ENCODE measurements at places on chromosomes 6 and 20. TPM values are rescaled to one million over a fixed set of nuclear protein-coding genes. Genes with fewer than 3 reads are reported as not detected.

NKX2-2 gene
- total RNA-seq, result not detected

CST4 gene
- not detected for total RNA-seq

MYL9 gene
- 2.7 TPM for total RNA-seq

ANGPT4 gene
- total RNA-seq, result not detected

FOXS1 gene
- not detected for total RNA-seq

WASF1 gene
- 10.3 TPM for total RNA-seq

TMEM200A gene
- total RNA-seq, result not detected

C20orf173 gene
- not detected for total RNA-seq

FAM162B gene
- not detected for total RNA-seq

ZC3H12D gene
- 2.7 TPM for total RNA-seq

HLA-F gene
- 3.5 TPM for total RNA-seq

POPDC3 gene
- 0.20 TPM for total RNA-seq

CRYBG1 gene
- 21.9 TPM for total RNA-seq

GRCh38 chr20:37096415-37097041 is 731 bp upstream of the RBL1 start:
- H3K36me3 ChIP-seq, result no peaks in the 10 kb centered on the region
- H3K4me3 ChIP-seq, result peak overlapping the region; percentile 71

GRCh38 chr6:69917834-69918233 is 51.5 kb downstream of the COL19A1 start:
- no peaks in the 10 kb centered on the region for H3K4me1 ChIP-seq
- no peaks in the 10 kb centered on the region for H3K36me3 ChIP-seq
- no peak for DNase-seq

GRCh38 chr6:154234019-154234772 is 122.4 kb downstream of the IPCEF1 start:
- DNase-seq, result no peak
- H3K27me3 ChIP-seq, result peaks cover 4% of the 10 kb centered on the region
- H3K4me3 ChIP-seq, result no peak overlapping the region

GRCh38 chr6:24583463-24584381 is 62.3 kb downstream of the KIAA0319 start:
- no peak overlapping the region for H3K4me3 ChIP-seq
- no peak overlapping the region for H3K27ac ChIP-seq
- DNase-seq, result peak; percentile 71
- H3K36me3 ChIP-seq, result no peaks in the 10 kb centered on the region
- H3K4me1 ChIP-seq, result peaks cover 10% of the 10 kb centered on the region

GRCh38 chr6:42025845-42026243 is 24.5 kb upstream of the TAF8 start:
- no peak overlapping the region for H3K27ac ChIP-seq
- H3K4me3 ChIP-seq, result no peak overlapping the region
- peaks cover 13% of the 10 kb centered on the region for H3K4me1 ChIP-seq
- no peak for DNase-seq
- H3K36me3 ChIP-seq, result no peaks in the 10 kb centered on the region

DNA sequence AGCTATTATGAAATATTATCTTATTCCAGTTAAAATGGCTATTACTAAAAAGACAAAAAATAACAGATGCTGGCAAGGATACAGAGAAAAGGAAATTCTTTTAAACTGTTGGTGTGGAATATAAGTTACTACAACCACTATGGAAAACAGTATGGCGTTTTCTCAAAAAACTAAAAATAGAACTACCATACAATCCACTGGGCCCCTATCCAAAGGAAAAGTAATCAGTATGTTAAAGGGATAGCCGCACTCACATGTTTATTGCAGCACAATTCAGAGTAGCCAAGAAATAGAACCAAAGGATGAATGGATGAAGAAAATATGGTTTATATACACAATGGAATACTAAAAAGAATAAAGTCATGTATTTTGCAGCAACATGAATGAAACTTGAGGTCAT is 303.8 kb upstream of the ECI2 start:
- no peaks in the 10 kb centered on the region for H3K4me1 ChIP-seq
- no peak overlapping the region for H3K4me3 ChIP-seq
- no peak for DNase-seq
- H3K27me3 ChIP-seq, result no peaks in the 10 kb centered on the region
- H3K36me3 ChIP-seq, result no peaks in the 10 kb centered on the region

DNA sequence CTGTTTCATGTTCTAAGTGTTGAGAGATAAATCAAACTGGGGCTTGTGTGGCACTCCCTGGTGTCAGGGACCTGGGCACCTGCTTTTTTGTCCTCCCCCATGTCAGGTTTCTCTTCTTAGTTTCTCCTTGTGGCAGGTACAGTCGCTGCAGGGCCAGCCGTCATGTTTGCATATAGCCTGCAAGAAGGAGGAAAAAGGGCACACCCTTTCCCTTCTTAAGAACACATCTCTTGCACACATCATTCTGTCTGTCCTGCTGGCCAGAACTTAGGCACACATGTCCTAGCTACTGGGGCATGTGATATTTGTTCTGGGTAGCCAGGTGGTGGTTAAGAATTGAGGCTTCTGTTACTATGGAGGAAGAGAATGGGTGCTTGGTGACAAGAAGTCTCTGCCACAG is 27.9 kb downstream of the CDC5L start:
- no peak overlapping the region for H3K27ac ChIP-seq
- H3K4me1 ChIP-seq, result peaks cover 10% of the 10 kb centered on the region
- H3K27me3 ChIP-seq, result no peaks in the 10 kb centered on the region
- H3K36me3 ChIP-seq, result peaks cover 30% of the 10 kb centered on the region
- H3K4me3 ChIP-seq, result no peak overlapping the region
- no peak for DNase-seq

GRCh38 chr20:37915434-37915787 is 12.5 kb downstream of the VSTM2L start:
- H3K36me3 ChIP-seq, result no peaks in the 10 kb centered on the region
- H3K4me1 ChIP-seq, result peaks cover 30% of the 10 kb centered on the region
- peak overlapping the region; percentile 49 for H3K4me3 ChIP-seq

- H3K27me3 ChIP-seq, result peaks cover 76% of the 10 kb centered on the region
- no peak overlapping the region for H3K27ac ChIP-seq
Measured at GRCh38 chr20:63058696-63059335, 52.1 kb upstream of the BHLHE23 start.

DNA sequence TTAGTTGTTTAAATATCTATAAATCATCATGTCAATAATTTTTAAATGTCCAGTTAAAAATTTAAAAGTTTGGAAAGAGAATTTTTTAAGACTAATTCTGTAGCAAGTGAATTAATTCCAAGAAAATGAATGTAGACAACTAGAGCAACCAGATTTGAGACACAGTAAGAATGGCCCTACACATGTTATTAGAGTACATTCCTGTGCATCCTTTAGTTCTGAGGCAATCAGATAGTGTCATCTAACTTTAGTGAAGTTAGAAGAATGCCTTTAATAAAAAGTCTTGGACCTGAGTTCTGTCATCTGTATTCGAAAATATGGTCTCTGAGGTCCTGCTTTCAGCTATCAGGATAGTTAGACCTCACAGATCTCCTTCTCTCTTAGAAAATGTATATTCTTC is 63.7 kb downstream of the HIVEP2 start:
- H3K27ac ChIP-seq, result no peak overlapping the region
- no peak for DNase-seq
- H3K4me3 ChIP-seq, result no peak overlapping the region
- H3K27me3 ChIP-seq, result no peaks in the 10 kb centered on the region

GRCh38 chr6:163038317-163038716 is 310.5 kb downstream of the PACRG start:
- no peak overlapping the region for H3K27ac ChIP-seq
- no peaks in the 10 kb centered on the region for H3K4me1 ChIP-seq
- no peaks in the 10 kb centered on the region for H3K36me3 ChIP-seq
- no peak for DNase-seq

GRCh38 chr6:143146186-143146851 is 85.6 kb downstream of the AIG1 start:
- no peak for DNase-seq
- H3K27me3 ChIP-seq, result no peaks in the 10 kb centered on the region
- no peak overlapping the region for H3K27ac ChIP-seq
- no peaks in the 10 kb centered on the region for H3K4me1 ChIP-seq

DNA sequence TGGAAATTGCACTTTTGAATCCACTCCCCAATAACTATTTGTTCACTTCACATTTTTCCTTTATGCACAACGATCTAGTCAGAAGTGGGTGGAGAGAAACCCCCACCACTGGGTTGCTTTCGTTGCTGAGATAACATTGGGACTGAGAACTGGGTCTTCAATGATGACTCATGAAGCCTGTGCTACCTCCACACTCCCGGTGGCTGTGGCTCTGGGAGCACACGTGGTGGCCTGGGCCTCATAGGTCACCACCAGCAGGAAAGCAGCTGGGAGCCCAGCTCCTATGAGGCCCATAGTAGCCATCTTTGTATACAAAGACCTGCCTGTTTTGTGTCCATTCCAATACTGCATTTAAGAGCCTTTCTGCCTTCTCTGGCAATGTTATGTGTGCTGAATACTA is 178.0 kb upstream of the SASH1 start:
- no peaks in the 10 kb centered on the region for H3K4me1 ChIP-seq
- no peaks in the 10 kb centered on the region for H3K27me3 ChIP-seq
- H3K36me3 ChIP-seq, result no peaks in the 10 kb centered on the region
- H3K4me3 ChIP-seq, result no peak overlapping the region

- H3K27ac ChIP-seq, result no peak overlapping the region
- no peaks in the 10 kb centered on the region for H3K36me3 ChIP-seq
- no peak for DNase-seq
- no peaks in the 10 kb centered on the region for H3K27me3 ChIP-seq
- H3K4me3 ChIP-seq, result no peak overlapping the region
Measured at GRCh38 chr6:63740709-63741108, 105.1 kb downstream of the PHF3 start.

- H3K27me3 ChIP-seq, result no peaks in the 10 kb centered on the region
- peak; percentile 57 for DNase-seq
- H3K4me1 ChIP-seq, result peaks cover 33% of the 10 kb centered on the region
- H3K27ac ChIP-seq, result peak within 1 kb of the TSS; percentile 52
- no peaks in the 10 kb centered on the region for H3K36me3 ChIP-seq
Measured at GRCh38 chr6:114342826-114343781, at the start of gene HS3ST5. HS3ST5 (minus strand) TSS chr6:114343023; CDS start chr6:114062845, 280,178 bp downstream.

- no peaks in the 10 kb centered on the region for H3K27me3 ChIP-seq
- no peak for DNase-seq
- no peak overlapping the region for H3K4me3 ChIP-seq
- peaks cover 94% of the 10 kb centered on the region for H3K36me3 ChIP-seq
Measured at GRCh38 chr6:36210182-36210581, 13.6 kb downstream of the BRPF3 start.

GRCh38 chr6:106097411-106098231 is 11.5 kb downstream of the PRDM1 start:
- peaks cover 6% of the 10 kb centered on the region for H3K4me1 ChIP-seq
- H3K36me3 ChIP-seq, result no peaks in the 10 kb centered on the region
- H3K4me3 ChIP-seq, result no peak overlapping the region
- no peak for DNase-seq
- H3K27ac ChIP-seq, result no peak overlapping the region

- no peak overlapping the region for H3K4me3 ChIP-seq
- no peak for DNase-seq
- H3K27me3 ChIP-seq, result no peaks in the 10 kb centered on the region
- peaks cover 10% of the 10 kb centered on the region for H3K36me3 ChIP-seq
- no peaks in the 10 kb centered on the region for H3K4me1 ChIP-seq
Measured at GRCh38 chr6:82216549-82216948, 31.0 kb downstream of the IBTK start.

- H3K4me1 ChIP-seq, result peaks cover 46% of the 10 kb centered on the region
- H3K27me3 ChIP-seq, result no peaks in the 10 kb centered on the region
- no peak overlapping the region for H3K4me3 ChIP-seq
- no peak overlapping the region for H3K27ac ChIP-seq
Measured at GRCh38 chr6:142932889-142933288, 12.1 kb downstream of the HIVEP2 start.
